Stimulated activated CD4-positive, alpha-beta T cell treated with anti-CD3 and anti-CD28 coated beads, Interleukin-1b, Interleukin-23, amount 100 ng/mL, for 4 hours (primary cell): ENCODE measurements at places on chromosomes 3 and 15.

DNA sequence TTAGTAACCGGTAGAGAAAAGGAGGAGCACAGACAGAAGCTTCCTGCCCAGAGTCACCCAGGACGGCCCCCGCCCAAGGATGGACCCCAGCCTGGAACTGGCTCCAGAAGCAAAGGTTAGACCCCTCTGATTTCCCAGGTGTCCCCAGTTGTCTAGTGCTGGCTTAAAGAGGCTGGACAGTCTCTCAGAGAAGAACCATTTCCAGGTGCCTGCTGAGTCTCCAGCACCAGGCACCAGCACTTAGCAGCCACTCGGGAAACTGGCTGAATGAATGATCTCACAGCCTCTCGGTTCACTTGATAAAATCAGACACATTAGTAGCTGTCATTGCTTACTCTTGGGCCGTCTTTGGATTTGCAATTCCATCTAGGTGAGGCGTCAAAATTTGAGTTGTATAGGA is 139.7 kb upstream of the HES1 start:
- DNase-seq = no peak

DNA sequence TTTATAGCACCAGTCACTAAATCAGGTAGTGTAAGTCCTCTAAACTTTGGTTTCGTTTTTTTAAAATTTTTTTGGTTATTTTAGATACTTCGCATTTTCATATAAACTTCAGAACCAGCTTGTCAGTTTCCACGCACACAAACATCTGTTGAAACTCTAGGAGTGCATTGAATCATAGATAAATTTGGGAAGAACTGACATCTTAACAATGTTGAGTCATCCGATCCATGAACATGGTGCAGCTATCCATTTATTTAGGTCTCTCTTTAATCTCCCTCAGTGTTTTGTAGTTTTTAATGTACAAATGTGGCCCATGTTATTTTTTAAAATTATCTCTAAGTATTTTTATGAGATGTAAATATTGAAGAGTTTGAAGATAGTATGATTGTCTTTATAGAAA is 17.7 kb downstream of the TICRR start:
- DNase-seq = no peak

DNA sequence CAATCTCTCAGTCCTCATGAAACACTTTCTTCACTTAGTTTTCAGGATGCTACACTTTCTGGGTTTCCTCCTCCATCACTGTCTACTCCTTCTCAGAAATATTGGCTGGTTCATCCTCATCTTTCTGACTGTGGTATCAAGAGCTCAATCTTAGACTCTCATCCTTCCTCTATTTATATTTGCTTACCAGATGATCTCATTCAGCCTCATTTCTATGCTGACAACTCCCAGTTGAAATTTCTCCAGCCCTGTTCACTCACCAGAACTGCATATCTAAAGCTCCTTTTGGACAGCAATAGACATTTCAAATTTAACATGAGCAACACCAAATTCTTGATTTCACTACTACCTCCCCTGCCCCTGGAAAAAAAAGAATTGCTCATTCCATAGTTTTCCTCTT is 48.0 kb upstream of the FBN1 start:
- no peak for DNase-seq

DNA sequence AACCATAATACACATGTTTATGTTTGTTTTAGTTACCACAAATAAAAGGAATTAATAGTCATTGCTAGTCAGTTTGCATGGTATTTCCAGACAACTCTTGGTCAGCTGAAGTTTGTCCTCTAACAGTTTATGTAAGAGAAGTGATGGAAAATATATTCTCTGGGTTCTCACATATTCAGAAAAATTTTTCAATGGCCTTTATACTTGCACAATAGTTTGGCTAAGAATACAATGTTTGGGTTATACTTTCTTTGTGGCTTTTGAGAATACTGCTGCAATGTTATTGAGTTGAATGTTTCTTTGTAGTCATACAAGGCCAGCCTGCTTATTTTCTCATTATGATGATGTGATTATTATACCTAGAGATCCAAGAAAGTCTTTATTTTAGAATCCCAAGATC is 133.9 kb downstream of the RAP2B start:
- DNase-seq = no peak

DNA sequence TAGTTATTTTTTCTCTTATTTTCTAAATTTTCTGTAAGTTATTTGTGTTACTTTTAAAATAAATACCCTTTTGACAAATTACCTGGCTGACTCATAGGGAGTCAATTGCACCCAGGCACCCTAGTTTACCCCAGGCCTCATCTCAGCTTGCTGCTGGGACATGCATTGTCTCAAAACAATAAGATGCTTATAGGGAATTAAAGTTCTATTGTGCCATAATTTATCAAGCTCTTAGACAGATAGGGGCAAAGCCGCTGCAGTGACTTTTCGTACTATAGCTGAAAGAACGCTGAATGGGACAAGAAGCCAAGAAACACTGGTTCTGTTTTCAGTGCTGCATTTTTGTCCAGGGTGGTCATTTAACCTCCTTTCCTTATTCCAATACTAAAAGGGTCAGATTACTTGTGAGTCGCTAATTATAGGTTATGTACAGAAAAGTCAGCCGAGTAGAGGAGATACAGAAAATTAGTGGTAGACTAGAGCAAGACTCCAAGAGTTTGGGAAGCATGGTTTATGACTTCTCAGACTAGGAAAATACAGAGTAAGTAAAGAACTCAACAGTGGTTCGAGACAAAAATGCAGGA is 50.3 kb downstream of the EXD1 start:
- no peak for DNase-seq

- no peak for DNase-seq
These were observed 3.1 kb upstream of the CFAP20DC start for GRCh38 chr3:59052803-59053411.

DNA sequence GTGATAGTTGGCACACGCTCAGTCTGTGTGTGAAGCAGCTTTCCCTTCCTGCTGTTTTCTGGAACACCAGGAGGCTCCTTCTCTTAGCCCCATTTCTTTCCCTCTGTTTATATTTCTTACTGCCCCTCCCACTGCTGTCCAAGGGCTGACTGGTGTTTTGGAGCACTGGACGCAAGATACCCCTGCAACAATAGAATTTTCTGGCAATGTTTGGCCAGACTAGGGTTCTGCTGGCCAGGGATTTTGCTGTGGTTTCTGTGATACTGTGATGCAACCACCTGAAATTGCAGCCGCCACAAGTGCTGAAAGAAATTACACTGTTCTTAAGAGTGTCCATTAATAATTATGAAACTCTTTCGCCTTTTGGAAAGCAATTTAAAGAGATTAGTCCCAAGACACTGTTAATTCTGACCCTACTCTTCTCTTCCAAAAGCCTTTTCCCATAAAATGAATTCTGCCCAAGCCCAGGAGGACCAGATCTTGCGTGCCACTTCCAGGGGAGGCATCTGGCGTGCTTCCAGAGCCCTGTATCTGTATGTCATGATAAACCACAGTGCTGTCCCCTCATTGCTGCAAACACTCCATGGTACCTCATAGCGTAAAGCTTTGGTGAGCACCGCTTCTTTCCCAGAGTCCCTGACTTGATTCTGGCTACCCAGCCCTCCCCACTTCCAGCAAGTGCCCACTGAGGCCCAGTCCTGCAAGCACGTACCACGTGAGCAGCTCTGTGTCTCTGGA is 159.4 kb upstream of the CHRM5 start:
- DNase-seq = no peak

DNA sequence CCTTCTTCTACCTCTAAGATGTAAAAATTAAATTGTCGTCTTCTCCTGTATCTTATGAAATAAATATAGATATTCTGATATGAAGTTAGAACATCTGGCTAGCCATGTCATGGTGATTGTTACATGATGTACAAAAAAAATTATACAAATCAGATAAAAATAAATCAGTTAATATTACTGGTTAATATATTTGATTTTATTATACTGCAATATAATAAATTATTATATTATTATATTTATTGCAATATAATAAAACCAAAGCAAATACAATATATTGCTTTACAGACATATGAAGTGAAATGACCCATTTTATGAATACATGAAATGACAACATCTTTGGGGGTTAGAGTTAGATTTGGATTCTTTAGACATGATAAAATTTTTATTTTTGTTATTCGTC is 72.3 kb upstream of the NAALADL2 start:
- DNase-seq = no peak

- DNase-seq = no peak
These were observed 1.4 kb downstream of the SOX14 start for GRCh38 chr3:137765310-137766033.

GRCh38 chr15:89657686-89658200 is 2.5 kb upstream of the KIF7 start:
- DNase-seq = no peak

DNA sequence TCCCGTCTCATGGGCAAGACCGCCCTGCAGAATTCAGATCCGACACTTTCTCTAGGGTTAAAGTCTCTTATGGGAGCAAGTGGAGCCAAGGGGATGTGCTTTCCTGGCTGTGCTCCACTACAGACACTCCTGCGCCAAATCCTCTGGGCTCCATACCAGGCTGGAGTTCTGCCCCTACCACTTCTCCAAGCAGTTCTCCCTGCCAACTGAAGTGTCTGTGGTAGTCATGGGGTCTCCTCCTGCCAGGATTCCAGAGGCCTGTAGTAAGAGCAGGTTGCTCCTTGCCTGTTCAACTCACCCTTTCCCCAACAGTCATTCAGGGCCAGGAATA is 403.2 kb downstream of the GRM7 start:
- DNase-seq = no peak

DNA sequence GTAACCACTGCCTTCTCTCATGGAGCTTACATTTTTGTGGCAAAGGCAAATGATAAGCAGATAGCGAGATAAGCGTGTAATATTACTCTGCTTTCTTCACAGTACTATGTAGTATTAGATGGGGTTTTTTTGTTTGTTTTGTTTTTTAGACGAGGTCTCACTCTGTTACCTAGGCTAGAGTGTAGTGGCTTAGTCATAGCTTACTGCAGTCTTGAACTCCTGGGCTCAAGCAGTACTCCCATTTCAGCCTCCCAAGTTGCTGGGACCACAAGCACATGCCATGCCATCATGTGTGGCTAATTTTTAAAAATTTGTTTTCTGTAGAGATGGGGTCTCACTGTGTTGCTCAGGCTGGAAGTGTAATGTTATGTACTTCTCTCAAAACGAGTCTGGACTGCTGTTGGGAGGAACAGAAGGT is 22.9 kb downstream of the MBNL1 start:
- no peak for DNase-seq

DNA sequence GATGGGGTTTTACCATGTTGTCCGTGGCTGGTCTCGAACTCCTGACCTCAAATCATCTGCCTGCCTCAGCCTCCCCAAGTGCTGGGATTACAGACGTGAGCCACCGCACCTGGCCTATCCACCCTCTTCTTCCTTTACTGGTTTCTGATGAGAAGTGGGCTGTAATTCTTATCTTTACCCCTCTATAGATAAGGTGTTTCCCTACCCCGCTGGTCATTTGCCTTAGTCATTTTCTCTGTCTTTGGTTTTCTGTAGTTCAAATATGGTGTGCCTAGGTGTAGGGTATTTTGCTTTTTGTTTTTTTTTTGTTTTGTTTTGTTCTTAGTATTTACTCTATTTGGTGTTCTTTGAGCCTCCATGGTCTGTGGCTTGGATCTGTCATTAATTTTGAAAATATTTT is 41.3 kb downstream of the APBA2 start:
- DNase-seq = no peak

DNA sequence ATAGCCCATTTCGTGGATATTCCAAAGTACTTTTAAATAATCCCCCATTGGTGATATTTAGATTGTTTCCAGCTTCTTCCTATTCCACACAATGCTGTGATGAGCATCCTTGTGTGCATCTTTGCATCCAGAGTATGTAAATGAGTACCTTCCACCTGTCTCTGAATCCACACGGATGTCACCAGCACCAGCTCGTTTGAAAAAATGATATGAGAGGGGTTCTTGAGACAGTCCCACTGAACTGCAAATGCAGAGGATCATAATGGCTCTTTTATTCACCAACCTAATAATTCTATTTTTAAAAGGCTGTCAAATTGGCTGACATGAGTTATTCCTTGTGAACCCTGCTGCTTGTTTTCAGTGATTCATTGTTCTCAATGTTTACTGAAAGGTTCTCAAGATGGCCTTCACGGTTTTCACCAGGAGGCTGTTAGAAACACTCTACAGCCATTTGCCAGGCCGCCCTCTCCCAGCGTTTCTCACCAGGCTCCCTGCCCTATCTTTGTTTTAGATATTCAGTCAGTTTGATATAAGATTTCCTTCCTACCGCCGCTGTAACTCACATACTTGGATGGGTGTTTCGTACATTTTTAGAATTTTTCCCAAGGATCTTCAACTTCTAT is 96.7 kb upstream of the PTPRG start:
- DNase-seq = no peak

DNA sequence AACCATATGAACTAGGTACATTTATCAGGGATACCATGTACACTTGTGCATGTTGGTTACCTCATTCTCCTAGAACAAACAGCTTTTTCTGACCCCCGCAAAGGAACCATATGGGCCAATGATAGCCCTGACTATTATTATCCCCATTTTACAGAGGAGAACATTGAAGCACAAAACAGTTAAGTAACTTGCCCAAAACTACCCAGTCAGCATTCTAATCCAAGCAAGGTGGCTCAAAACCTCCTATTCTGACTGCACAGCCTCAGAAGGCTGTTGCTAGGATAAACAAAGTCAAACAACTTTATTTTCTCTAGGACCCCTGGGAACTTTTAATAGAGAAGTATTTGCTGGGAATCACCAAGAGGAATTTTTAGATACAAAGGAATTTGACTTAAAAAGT is 36.7 kb downstream of the CFAP44 start:
- no peak for DNase-seq

- DNase-seq = no peak
These were observed 518.0 kb upstream of the PPP2R3A start for GRCh38 chr3:135447483-135447882.

- DNase-seq = no peak
These were observed 72.0 kb downstream of the TPRA1 start for GRCh38 chr3:127518456-127519081.

DNA sequence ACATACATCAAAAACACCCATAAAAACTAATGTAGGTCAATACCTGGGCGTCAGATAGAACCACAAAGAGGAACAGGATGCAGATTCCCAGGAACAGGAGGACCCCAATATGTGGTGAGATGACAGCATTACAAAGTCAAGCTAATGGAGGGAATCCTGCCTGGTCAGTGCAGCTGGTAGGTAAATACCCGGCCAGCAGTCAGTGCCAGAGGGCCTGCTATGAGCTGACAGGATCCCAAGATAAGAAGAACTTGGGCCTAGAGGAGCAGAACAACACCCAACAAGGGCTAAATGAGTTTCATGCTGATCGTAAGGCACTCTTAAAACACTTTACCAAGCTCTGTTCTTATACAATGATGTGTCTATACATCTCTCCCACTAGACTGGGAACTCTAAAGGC is 61.2 kb upstream of the KCNMB2 start:
- no peak for DNase-seq

DNA sequence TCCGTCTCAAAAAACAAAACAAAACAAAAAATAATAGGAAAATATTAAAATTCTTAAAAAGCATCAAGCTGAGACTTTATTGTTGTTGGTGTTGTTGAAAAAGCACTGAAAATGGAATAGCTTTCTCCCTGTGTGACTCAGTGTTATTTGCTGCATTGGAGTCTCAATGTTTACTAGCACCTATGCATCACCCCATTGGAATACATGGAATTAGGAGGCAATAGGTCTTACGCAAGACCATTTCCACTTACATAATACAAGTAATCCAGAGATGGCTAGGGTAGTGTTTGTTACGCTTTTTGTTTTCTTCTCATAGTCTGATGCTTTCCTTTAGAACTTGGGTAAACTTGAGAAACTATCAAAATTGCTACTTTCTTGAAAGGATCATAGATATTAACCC is 15.2 kb downstream of the GXYLT2 start:
- DNase-seq = no peak
